IPS DF 6.9 (cell line): ENCODE measurements at places on chromosomes 4 and X.

GRCh38 chrX:28787206-28787605 is 200.0 kb downstream of the IL1RAPL1 start:
- H3K27me3 ChIP-seq, result no peaks in the 10 kb centered on the region
- no peak for DNase-seq
- H3K4me3 ChIP-seq, result no peak overlapping the region
- H3K27ac ChIP-seq, result no peak overlapping the region

GRCh38 chr4:119559044-119559647 is 69.5 kb downstream of the PDE5A start:
- H3K4me3 ChIP-seq, result no peak overlapping the region
- H3K27ac ChIP-seq, result no peak overlapping the region
- no peaks in the 10 kb centered on the region for H3K36me3 ChIP-seq
- no peak for DNase-seq

- peak overlapping the region; percentile 89 for H3K4me3 ChIP-seq
- DNase-seq, result peak; percentile 76
- no peak overlapping the region for H3K27ac ChIP-seq
Measured at GRCh38 chr4:87006676-87007527, 72.1 kb downstream of the AFF1 start.

GRCh38 chr4:30948653-30949052 is 228.5 kb downstream of the PCDH7 start:
- no peak overlapping the region for H3K4me3 ChIP-seq
- H3K27ac ChIP-seq, result no peak overlapping the region

DNA sequence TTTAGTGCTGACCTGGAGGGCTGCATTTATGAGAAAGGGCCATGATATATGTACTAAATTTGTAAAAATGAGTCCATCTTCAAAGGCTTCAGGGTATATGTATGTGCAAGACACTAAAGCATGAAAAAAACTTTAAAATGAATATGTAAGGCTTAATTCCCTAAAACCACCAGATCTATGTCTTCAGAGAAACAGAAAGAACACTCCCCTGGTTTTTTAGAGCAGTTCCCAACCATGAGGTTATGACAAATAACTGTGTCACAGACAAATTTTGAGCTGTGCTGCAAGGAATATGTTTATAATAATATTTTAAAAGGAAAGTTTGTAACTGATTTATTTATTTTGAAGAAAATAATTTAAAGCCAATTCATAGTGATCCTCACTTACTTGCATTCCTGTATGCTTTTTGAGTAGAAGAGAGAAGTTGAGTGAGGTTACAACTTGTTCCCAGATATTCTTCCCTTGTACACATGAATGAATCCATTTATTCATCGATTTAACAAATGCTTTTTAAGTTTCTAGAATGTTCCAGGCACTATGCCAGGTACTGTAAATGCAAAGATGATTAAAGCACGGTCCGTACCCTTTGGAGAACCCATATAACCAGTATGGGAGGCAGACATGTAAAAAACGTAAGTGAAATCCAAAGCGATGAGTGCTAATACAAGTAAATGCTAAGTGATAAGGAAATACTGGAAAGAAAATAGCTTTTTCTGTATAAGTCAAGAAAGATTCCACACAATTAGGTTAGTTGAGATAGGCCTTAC is 295.2 kb upstream of the DIAPH2 start:
- H3K4me3 ChIP-seq, result no peak overlapping the region
- no peak for DNase-seq
- no peaks in the 10 kb centered on the region for H3K36me3 ChIP-seq
- H3K4me1 ChIP-seq, result no peaks in the 10 kb centered on the region
- no peak overlapping the region for H3K27ac ChIP-seq
- no peaks in the 10 kb centered on the region for H3K27me3 ChIP-seq
